ENCODE measurements at places on chromosomes 16 and 17. TPM values are rescaled to one million over a fixed set of nuclear protein-coding genes. Genes with fewer than 3 reads are reported as not detected.

- DNase-seq, result no peak
These were observed 155.4 kb downstream of the CLEC16A start for GRCh38 chr16:11099672-11100205.

DNA sequence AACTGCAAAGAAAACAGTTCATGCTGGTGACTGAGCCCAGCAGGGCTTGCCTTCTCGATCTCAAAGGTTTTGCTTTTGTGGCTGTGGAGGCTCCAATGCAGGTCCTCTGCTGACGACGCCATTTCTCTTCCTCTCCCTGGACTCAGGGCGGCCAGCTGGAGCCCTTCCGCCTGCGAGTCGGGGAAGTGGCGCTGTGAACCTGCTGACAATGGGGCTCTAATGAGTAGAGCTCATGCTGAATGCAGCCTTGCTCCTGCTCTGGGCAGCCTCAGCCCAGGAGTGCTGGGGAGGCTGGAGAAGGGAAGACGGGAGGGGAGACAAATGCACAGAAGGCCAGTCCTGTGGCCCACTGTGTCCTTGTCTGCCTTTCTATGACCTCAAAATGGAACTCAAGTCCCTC is 43.8 kb downstream of the VAC14 start:
- no peak for DNase-seq

DNA sequence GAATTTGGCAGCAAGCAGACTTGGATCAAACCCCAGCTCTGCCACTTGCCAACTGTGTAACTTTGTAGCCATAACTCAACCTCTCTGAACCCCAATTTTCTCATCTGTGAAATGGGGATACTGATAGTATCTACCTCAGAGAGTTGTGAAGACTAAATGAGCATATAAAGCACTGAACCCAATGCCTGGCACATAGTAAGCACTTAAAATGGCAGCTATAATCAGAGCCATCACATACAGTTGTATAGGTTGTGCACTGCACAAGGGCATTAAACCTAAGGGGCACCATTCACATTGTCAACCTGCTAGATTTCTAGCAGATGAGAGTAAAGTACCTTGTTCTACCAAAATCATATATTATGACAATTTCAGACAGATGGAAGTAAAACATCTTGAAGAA is 10.6 kb upstream of the CPNE2 start:
- no peak for DNase-seq

GRCh38 chr16:20676837-20677236 is 20.6 kb downstream of the ACSM1 start:
- DNase-seq, result no peak

DNA sequence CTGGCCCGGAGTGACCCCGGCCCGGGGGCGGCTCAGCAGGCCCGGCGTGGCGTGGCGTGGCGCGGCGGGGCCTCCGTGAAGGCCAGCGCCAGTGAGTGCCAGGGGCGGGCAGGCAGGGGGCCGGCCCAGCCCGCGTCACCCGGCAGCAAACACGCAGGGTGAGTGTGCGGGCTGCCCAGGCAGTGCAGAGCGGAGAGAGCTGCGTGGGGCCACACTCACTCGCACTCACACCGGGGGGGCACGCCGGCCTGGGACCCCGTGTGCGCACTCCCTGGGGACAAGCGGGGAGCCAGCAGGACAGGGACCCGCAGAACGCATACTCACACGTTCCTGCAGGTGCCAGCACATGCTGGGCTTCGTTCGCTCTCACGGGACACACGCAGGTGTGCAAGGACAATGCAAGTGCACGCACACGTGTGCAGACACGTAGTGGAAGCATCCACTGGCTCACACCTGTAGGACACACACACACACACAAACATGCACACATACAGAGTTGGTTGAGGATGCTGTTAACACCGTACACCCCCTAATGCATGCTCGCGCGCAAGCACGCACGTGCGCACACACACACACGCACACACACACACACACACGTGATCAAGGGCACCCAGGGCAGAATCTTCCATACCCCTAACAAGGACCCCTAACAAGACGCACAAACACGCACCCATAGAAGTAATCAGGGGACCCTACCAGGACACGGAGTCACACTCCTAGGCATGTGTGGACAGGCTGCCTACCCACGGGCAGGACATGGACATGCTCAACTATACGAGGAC is 7.7 kb downstream of the USP6 start:
- DNase-seq, result no peak

GRCh38 chr16:68005786-68006286 is 6.6 kb upstream of the DPEP2 start:
- DNase-seq, result no peak

RAB37 gene
- total RNA-seq, result not detected

FLOT2 gene
- total RNA-seq, result 155 TPM

ZG16B gene
- total RNA-seq, result 15.5 TPM

MATCAP1 gene
- total RNA-seq, result 33.1 TPM
